SJSA1 (cell line): ENCODE measurements at places on chromosomes 2 and 18.

- no peak for DNase-seq
Measured at GRCh38 chr2:239651859-239652258, 251.0 kb upstream of the HDAC4 start.

- DNase-seq: peak; percentile 5
Measured at GRCh38 chr18:23452347-23452727, 750 bp upstream of the RIOK3 start.

GRCh38 chr2:151391436-151391835 is 18.3 kb upstream of the RIF1 start:
- no peak for DNase-seq

DNA sequence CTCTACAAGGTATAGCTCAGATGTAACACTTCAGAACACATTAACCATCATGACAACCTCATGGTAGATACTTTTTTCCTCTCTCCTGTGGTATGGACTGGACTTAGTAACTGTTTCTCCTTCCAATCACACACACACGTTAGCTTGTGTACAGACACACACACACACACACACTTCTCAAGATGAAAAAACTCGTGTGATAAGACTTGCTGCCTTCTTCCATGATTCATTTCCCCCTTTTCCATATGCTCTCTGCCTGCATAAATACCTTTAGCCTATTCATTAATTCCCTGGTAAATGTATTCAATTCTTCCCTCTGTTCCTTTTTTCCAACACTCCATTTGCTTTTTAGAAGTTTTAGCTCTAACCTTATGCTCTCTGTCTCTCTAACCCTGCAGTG is 118.9 kb upstream of the TANK start:
- no peak for DNase-seq

DNA sequence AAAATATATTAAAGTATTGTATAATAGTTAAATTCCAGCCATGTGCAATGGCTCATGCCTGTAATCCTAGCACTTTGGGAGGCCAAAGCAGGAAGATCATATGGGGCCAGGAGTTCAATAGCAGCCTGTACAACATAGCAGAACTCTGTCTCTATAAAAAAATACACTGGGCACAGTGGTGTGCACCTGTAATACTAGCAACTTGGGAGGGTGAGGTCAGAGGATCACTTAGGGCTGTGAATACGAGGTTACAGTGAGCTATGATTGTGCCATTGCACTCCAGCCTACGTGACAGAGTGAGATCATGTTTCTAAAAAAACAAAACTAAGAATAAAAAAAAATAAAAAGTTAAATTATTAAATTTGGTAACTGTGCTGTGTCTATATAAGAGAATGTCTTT is 36.1 kb downstream of the ZRANB3 start:
- DNase-seq: no peak

DNA sequence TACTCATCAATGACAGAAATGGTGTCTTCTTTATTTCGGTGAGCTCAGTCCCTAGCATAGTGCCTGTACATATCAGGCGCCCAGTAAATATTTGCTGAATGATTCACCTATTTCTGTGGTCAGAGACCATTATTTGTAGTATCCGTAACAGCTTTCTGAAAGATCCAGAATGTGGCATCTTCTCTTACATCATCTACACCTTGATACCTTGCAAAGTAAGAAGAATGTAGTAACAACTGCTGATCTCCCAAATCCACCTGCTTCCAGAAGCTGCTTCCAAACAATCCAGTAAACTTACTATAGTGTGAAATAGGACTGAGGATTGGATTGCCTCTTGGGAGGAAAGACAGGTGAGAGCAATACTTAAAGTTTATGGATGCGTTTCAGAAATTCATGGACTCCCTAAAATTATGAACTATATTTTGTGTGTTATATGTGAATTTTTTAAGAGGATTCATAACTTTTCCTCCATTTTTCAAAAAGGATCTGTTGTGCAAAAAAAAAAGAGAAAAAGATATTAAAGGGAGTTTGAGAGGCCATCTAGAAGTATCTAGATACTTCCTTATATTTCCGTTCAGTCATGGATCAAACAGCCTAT is 945 bp upstream of the ASXL2 start:
- DNase-seq: peak; percentile 66

- DNase-seq: peak; percentile 78
Measured at GRCh38 chr2:229408356-229408755, 137.3 kb upstream of the PID1 start.

- DNase-seq: no peak
Measured at GRCh38 chr2:47243596-47244323, 88.7 kb upstream of the STPG4 start.

DNA sequence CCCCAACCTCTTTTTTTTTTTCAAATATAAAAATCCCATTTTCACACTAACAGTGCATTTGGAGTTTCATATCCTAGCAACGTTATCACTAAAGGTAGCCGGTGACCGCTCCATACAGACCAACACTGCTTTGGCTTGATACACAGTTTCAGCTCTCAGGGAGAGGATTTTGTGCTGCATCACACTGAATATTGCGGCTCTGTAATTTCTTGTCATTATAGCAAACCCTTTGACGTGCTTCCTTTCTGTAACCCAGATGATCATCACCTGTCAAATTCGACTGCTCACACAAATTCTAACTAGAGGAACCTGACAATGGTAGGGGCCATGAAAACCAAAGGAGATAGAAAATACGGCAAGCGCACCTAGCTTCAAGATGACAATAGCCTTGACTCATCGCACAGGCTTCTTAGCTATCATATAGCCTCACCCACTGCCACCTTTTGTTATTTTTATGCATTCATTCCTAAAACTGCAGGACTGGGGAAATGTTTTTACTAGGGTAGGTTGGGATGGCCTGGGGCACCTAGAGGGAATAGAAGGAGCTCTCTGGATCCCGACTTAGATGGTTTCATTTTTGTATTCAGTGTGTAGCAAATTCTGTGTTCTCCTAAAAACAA is 582.9 kb upstream of the PIK3C3 start:
- DNase-seq: no peak

- DNase-seq: no peak
Measured at GRCh38 chr2:122328816-122329215, 573.4 kb downstream of the TSN start.

- no peak for DNase-seq
Measured at GRCh38 chr2:43402002-43402401, 175.6 kb upstream of the ZFP36L2 start.

DNA sequence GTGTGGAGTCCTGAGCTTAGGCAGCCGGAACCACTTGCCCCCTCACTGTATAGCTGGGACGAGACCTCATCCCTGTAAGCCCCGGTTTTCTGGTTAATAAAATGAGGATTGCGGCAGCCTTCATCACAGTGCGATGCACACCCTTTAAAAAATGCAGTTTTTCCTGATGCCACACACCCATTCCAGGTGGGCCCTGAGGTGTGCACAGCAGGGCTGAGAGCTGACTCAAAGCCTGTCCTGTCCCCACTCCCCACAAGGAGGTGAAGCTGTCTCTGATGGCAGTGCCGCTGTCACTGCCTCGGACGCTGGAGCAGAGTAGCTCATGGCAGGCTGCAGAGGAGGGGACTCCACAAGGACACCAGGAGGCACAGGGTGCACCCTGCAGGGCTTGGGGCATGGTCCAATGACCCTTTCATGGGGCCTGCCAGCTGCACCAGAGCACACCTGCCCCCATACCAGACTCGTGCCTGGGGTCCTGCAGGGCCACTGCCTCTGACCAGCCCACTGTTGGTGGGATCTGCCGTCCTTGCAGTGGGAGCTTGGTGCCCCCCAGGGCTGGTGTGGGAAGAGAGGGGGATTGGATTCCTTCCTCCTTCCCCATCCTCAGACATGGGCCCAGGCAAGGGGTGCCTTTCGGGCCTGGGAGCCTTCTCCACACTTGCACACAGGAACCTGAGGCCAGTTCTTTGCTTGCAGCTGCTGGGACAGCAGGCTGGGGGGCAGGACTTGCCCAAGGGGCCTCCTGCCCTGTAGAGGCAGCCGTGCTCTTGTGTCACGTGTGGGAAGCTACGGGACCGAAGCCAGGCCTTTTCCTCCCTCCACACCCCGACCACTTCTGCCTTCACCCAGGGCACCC is 22.8 kb downstream of the GPC1 start:
- no peak for DNase-seq

GRCh38 chr2:99879481-99879880 is 262.9 kb downstream of the AFF3 start:
- DNase-seq: no peak

- no peak for DNase-seq
Measured at GRCh38 chr2:157469726-157470125, 25.8 kb upstream of the CYTIP start.

DNA sequence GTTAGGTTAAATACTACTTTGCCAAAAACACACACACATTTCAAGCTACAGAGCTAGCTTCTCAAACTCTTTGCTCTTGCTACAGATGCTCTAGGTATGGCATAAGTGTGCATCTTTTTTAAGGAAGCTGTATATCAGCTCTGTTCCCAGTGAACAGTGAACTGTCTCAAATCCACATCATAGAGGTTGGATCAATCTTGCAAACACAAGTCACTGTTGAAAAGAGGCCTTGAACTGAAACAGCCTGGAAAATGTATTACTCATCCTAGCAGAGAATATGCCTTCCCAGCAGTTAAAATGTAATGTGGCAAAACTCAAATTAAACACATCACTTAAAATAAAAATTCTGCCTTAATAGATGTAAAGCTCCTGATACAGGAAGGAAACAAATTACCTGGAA is 151.8 kb downstream of the WDPCP start:
- DNase-seq: no peak

DNA sequence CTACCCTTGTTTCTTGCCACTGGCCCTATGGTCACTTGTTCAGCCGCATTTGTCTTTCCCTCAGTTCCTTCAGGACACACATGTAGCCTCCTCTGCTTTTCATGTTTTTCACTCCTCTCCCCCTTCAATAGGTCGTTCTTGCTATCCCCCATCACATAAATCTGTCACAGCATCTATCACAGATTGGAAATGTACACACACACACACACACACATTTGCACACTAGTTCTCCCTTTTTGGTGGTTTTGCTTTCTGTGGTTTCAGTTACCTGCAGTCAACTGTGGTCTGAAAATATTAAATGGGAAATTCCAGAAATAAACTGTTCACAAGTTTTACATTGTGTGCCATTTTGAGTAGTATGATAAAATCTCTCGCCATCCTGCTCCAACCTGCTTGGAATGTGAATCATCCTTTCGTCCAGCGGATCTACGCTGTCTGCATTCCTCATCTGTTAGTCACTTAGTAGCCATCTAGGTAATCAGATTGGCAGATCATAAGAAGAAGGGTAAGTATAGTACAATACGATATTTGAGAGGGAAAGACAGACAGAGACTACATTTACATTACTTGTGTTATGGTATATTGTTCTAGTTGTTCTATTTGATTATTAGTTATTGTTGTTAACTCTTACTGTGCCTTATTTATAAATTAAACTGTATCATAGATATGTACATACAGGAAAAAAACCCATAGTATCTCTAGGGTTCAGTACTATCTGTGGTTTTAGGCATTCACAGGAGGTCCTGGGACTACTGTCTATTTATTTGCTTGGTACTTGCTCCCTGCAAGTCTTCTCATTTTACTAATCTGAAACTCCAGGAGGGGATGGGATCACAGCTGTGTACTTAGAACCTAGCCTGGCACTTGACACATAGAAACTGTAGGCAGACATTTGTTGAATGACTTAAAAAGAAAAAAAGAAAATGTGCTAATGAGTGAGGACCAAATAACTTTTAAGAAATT is 86.1 kb upstream of the PNPT1 start:
- peak; percentile 71 for DNase-seq

DNA sequence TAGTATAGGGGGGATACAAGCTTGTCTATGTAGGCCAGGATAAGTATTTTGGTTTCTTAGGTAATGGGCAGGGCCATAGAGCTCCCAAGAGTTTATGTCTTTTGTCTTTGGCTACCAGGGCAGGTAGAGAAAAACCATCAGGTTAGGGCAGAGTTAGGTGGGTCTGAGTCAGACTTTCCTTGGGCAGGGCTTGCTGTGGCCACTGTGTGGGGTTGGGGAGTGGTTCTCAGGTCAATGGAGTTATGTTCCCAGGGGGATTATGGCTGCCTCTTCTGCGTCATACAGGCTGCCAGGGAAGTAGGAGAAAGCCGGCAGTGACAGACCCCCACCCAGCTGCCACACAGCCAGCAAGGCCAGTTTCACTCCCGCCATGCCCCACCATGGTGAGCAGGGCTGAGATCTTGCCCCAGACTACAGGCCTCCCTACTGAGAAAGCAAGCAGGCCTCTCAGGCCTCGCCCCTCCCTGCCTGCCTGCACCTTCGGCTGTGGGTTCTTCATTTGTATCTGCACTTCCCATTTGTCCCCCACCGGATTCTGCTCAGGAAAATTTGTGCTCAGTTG is 55.5 kb downstream of the RPIA start:
- no peak for DNase-seq

- no peak for DNase-seq
Measured at GRCh38 chr2:221103930-221104329, 468.2 kb downstream of the EPHA4 start.

DNA sequence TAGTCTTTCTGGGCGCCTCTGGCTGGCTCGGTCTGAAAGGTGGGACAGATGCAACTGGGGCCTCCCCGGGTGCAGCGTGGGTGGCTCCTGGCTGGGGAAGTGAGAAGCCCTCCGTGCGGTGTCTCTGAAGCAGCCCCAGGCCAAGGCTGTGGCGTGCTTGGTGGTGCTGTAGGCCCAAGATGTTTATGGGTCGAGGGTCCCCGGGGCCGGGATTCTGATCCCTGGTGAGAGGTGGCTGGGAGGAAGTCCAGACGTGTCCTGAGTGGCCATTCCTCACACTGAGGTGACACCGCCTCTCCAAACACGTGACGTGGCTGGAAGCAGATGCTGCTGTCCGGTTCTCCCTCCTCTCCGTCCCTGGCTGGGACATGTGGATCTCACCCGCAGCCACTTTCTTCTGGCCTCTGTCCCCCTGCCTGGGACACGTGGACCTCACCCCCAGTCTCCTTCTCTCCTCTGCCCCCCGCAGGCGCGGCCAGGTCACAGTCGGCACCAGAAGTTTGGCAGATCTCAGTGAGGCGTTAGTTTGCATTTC is 12.6 kb downstream of the RTP5 start:
- DNase-seq: no peak

DNA sequence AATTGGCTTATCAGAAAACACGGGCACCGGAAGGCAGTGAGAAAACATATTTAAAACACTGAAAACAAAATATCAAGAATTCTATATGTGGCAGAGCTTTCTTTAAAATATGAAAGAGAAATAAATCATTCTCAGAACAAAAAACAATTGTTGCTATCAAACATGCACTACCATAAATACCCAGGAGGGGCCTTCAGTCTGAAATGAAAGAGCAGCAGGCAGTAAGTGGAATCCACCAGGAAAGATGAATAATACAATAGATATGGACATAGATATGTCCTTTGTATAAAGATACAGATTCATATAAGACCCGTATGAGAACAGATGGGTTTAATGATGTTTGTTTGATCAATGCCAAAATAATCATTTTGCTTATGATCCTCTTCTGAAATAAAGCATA is 142.0 kb downstream of the TMEM18 start:
- DNase-seq: no peak

GRCh38 chr18:25831301-25831701 is 259.1 kb downstream of the SS18 start:
- DNase-seq: peak; percentile 11

DNA sequence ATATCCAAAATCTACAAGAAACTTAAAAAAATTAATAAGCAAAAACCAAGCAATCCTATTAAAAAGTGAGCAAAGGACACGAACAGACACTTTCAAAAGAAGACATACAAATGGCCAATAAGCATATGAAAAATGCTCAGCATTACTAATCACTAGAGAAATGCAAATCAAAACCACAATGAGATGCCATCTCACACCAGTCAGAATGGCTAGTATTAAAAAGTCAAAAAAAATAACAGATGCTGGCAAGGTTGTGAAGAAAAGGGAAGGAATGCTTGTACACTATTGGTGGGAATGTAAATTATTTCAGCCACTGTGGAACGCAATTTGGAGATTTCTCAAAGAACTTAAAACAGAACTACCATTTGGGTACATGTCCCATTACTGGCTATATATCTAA is 128.8 kb upstream of the SESTD1 start:
- DNase-seq: no peak
